Fibroblast of skin of right biceps (primary cell): ENCODE measurements at places on chromosomes 12 and 14.

DNA sequence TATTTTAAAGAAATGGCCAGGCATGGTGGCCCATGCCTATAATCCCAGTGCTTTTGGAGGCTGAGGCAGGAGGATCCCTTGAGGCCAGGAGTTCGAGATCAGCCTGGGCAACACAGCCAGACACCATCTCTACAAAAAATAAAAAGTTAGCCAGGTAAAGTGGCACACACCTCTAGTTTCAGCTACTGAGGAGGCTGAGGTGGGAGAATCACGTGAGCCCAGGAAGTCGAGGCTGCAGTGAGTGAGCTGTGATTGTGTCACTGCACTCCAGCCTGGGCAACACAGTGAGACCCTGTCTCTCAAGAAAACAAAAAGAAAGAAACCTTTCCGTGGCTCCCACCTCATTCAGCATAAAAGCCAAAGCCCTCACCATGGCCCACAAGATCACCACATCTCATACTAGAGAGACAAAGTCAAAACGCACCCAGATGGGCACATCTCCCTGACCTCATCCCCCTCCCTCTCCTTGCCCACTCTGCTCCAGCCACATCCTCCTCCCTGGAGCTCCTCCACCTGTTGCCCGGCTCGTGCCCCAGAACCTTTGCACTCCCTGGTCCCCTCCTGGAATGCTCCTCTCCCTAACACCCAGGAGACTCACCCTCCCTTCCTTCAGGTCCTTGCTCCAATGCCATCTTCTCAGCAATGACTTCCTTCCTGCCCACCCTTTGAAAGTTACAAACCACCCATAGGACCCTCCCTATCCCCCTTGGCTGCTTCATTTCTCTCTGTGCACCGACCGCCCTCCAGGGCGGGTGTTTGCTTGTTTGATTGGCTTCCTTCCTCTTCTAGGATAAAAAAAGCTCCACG lies 4.8 kb upstream of the SCARB1 start:
- no peak for DNase-seq

GRCh38 chr12:103558879-103559278 lies 28.2 kb upstream of the STAB2 start:
- DNase-seq, result no peak

DNA sequence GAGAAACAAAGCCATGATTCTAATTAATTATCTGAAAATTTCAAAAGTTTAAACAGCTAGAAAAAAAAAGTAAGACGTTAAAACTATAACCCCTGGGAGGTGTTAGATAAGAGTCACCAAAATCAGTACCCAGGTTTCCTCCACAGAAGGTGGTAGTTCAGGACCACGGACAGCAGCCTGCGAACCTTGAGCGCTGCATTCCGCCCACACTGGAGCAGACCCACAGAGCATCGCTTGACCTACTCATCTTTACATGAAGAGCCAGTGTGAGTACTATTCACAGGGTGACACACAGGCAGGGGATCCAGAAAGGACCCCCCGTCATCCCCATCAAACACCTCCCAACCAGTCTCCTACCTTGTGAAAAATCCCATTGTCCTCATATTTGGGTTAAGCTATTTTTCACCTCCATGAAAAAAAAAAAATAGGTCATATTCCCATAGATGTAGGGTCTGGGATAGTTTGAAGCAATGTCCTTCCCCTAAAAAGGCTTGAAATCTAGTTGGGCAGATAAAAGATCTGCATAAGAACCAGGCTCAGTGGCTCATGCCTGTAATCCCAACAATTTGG lies 8.8 kb upstream of the CHGA start:
- peak; percentile 18 for DNase-seq

- DNase-seq, result no peak
Observed at GRCh38 chr12:122844366-122844971, 9.2 kb downstream of the HIP1R start.

GRCh38 chr12:101727098-101727497 lies 12.2 kb downstream of the SYCP3 start:
- DNase-seq, result no peak

DNA sequence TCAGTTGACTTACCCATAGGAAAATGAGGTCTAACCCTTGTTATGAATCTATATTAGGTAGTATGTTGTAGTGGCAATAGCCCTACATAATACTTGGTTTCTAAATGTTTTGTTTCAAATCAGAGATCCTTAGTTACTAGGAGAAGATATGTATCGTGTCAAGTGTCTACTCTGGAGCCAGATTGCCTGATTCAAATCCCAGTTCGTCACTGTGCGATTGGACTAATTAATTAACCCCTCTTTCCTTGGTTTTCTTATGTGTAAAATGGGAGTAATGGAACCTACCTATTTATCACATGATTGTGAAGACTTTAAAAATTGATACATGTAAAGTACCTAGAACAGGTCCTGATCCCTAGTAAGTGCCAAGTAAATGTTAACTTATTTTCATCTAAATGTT lies 1.4 kb downstream of the LETMD1 start:
- DNase-seq, result no peak

DNA sequence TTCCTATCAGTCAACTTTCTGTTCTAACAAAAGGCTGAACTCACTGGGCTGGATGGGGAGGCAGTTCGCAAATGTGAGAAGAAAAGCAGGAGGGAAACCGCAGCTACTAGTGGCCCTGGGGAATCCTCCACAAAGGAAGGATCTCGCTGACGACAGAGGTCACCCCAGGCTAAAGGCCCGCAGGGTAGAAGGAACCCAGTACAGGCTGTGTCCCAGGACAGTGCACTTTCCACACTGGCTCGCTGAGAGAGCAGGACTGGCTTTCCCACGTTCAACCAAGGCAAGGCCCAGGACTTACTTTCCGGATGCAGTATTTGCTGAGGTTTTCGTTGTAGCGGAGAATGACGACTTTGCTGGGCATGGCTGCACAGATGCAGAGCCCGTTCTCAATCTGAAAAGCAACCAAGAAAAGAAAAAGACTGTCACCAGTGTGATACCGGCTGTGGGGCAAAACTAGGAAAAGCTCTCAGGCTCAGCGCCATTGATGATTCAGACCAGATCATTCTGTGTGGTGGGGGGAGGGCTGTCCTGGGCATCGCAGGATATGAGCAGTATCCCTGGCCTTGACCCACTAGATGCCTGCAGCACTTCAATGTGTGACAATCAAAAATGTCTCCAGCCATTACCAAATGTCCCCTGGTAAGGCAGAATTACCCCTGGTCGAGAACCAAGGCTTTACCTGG lies 36.3 kb downstream of the PRKAB1 start:
- DNase-seq, result peak; percentile 36

GRCh38 chr14:106489112-106489881 lies 962.9 kb downstream of the TMEM121 start:
- DNase-seq, result no peak

GRCh38 chr14:52949711-52950409 lies 990 bp downstream of the FERMT2 start:
- peak; percentile 64 for DNase-seq
